ENCODE measurements at places on chromosomes 2 and 18.

GRCh38 chr18:37787452-37787851 lies 221.9 kb upstream of the CELF4 start:
- DNase-seq, result no peak

DNA sequence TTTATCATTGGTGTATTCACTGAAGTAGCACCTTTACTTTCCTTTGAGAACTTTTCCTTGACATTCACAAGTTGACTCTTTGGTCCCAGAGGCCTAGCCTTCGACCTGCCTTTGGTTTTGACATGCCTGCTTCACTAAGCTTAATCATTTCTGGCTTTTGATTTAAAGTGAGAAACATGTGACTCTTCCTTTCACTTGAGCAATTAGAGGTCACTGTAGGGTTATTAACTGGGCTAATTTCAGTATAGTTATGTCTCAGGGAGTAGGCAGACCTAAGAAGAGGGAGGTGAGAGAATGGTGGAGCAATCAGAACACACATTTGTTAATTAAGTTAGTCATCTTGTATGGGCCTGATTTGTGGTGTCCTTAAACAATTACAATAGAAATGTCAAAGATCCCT lies 1040.7 kb upstream of the SLC39A10 start:
- DNase-seq, result no peak

GRCh38 chr18:48673853-48674721 lies 135.3 kb downstream of the CTIF start:
- DNase-seq, result no peak

GRCh38 chr2:151670346-151670745 lies 63.9 kb downstream of the NEB start:
- DNase-seq, result no peak

GRCh38 chr18:75531212-75531850 lies 103.8 kb upstream of the SMIM21 start:
- DNase-seq, result no peak

- peak; percentile 11 for DNase-seq
Observed at GRCh38 chr2:189661957-189662321, 680 bp downstream of the ASNSD1 start.

DNA sequence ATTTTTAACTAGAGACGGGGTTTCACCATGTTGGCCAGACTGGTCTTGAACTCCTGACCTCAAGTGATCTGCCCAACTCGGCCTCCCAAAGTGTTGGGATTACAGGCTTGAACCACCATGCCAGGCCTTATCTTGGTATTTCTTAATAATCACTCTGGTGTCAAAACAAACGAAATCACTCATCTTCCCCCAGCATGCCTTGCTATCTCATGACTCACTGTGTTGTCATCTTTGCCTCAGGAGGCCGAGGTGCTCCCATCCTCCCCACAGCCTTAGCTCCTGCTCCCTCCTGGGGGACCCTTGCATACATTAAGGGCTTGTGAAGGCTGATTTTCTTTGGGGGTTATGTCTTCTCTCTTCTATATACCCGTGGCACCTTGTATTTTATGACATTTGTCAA lies 250.1 kb upstream of the DPP10 start:
- no peak for DNase-seq

DNA sequence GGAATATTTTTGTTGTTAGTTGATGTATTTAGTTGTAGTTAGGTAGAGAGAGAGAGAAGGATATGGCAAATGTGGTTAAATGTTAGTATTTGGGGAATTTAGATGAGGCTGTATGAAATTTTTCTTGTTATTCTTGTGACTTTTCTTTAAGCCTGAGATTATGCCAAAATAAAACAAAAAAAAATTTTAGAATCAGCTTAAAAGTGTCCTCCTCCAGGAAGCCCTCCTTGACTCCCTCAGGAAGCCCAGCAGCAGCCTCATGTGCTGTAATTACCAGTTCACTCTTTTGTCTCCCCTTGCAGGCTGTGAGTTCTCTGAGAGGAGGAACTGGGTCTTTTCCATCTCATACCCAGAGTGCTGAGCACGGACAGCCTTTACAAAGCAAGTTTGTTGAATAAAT lies 243.5 kb downstream of the TFCP2L1 start:
- no peak for DNase-seq

Data from KBM-7 (cell line).